ENCODE measurements at places on chromosomes 2 and 18.

- no peak for DNase-seq
These were observed 4.8 kb downstream of the ITGA4 start for GRCh38 chr2:181462033-181462432.

DNA sequence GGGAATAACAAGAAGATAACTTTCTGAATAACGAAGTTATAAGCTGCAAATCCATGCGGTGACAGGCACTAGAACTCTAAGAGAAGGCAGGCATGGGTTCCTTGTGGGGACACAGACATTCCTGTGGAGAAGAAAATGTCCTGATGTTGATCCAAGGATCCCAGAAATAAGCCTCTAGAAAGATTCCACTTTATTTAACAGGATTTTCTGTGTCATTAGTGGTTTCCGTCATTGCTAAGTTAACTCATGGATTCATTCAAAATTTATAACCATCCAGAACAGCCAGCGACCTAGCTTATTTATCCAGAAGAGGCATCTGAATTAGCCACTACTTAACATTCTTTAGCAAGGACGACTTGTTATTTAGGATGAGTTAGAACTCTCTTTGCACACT, 10.0 kb upstream of the CD302 start:
- DNase-seq = no peak

GRCh38 chr2:237074211-237074993, 11.3 kb upstream of the COPS8 start:
- DNase-seq = no peak

DNA sequence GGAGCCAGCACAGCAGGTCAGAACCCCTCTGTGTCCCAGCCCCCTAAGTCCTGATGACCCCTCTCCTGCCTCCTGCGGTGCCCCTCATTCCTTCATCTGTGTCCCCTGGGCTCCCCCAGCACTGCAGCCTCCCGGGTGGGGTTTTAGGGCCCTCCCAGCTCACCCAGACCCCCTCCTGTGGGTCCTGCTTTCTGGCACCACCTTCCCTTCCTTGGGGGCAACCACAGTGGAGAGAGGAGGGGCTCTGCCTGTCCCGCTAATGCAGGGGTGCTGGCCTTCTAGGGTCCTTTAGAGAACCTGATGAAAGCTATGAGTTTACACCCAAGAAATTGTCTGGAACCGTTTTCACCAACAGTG, 42.7 kb upstream of the ALPP start:
- no peak for DNase-seq

GRCh38 chr2:63841254-63842022, at the start of gene UGP2:
Gene UGP2, plus strand, starts transcription at chr2:63841896. Its CDS starts 290 bp downstream, at chr2:63842186.
- peak; percentile 75 for DNase-seq

DNA sequence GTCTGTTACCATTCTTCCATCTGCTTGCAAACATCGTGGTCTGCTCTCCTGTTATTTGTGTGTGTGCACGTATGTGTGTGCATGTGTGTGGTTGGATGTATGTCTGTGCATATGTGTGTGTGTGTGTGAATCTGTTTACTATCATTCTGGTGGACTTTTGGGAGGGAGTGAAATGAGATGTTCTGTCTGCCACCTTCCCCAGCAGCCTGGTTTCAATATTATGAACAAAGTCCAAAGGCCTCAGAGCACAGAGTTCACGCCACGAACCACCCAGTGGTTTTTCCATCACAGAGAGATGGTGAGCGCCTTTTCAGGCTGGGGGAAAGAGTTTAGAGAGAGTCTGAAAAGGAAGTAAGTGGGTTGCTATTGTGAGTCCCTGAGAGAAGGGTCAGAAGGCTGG, 67.1 kb upstream of the YWHAQ start:
- DNase-seq = no peak

DNA sequence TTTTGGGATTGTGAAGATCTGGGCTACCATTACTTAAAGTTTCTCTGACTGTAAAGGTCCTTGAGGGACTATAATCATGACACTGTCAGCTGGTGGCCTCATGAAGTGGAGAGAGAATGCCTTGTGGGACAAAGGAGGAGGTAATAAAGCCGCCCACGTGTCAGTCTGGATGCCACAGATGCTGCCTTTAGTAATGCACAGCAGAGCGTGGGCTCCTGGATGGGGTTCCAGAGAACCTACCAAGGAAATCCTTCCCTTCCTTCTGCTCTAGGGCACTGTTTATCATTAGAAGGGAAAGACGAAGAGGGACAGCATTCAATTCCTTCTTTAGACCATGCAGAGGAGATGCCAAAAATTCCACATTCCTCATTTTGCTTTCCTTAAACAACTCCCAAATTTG, 63.5 kb downstream of the COL5A2 start:
- no peak for DNase-seq

DNA sequence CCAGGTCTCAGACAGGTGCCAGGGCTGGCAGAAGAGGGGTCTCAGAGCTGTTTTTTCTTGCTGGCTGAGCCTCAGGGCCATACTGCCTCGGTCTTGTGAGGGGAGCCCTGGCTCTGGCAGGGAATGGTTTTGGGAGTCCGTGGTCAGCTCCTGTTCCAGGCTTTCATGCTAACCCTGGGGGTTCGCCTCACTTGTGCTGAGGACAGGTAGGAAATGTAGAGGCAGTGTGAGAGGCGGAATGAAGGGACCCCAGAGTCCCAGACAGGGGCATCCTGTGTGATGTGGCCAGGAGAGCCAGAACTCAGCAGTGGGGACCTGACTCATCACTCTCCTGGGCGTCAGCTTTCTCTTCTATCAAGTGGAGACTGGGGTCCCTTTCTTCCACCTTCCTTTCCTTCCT, 5.7 kb upstream of the CELF4 start:
- DNase-seq = no peak

- DNase-seq = no peak
These were observed 1648.9 kb upstream of the TMEFF2 start for GRCh38 chr2:193843675-193844074.

- DNase-seq = no peak
These were observed 675.5 kb upstream of the SLC8A1 start for GRCh38 chr2:41127351-41127750.

- DNase-seq = no peak
These were observed 547.1 kb upstream of the LINC00305 start for GRCh38 chr18:64695851-64696553.

DNA sequence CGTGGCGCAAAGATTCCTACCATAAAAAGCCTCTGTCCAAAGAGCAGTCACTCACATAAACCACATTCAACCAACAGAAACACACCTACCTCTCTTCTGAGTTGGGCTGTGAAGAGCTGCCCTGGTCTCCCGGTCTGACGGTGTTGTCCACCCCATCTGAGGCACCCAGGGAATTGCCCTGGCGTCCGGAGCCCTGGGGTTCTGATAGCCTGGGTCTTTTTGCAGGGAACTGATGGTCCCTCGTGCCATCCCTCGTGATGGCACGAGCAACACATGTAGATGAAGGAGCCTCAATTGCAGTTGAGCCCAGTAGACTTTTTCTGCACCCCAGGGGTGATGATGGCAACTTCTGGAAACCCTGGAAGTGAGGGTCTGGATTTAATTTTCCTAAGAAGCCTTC, 13.8 kb downstream of the HJURP start:
- no peak for DNase-seq

DNA sequence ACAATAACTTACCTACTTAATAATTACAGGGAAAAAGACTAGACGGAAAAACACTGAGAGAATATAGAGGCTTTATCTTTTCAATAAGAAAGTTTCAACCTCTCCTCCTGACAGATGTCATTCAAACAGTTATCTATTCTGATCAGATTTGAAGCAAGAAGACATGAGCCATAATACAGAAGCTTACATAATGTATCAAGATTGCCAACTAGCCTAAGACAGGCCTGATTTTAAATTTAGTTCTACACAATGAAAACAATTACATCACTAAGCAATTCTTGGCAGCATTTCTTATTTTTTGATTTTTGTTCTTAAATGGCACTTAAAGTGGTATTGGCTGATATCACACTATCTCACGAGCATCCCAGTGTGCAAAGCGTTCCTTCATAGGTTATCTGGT, 41.6 kb downstream of the GPR155 start:
- no peak for DNase-seq

DNA sequence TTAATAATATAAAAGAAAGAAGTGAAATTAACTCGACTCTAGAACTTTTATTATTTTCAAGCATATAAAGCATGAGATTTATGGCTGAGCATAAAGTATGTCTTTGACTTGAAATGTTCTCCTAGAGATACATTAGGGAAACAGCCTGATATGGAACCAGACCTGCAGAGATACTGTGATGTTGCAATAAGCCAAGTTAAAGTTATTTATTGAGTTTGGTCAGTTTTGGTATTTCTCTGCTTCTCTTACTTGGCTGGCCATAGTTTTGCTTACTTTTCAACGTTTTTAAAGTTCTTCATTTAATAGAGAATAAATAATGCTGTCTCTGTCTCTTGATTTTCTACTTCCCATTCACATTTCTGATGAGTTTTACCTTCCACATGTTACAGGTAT, 76.0 kb downstream of the GFPT1 start:
- no peak for DNase-seq

DNA sequence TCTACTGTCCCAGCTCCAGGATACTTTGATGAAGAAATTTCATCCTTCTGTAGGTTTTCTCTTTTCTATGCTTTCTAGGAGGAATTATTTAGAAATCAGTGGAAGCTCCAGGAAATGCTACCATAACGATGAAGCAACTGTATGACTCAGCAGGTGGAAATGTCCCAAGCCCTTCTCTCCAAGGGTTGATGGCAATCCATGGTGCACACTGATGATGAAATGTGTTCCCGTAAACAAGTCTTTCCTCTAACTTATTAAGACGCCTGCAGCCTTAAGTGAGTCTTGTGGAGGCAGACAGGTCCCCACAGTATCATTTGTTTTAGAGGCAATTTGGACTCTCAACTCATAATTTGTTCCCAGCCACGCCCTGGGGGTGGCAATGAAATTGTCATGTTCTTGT, 777.6 kb upstream of the SOX11 start:
- DNase-seq = no peak

- no peak for DNase-seq
These were observed 48.0 kb downstream of the ZNF407 start for GRCh38 chr18:74645679-74646078.

- no peak for DNase-seq
These were observed 27.4 kb upstream of the PXDN start for GRCh38 chr2:1771626-1772280.

GRCh38 chr2:143936538-143936847, 583.4 kb downstream of the ZEB2 start:
- no peak for DNase-seq

DNA sequence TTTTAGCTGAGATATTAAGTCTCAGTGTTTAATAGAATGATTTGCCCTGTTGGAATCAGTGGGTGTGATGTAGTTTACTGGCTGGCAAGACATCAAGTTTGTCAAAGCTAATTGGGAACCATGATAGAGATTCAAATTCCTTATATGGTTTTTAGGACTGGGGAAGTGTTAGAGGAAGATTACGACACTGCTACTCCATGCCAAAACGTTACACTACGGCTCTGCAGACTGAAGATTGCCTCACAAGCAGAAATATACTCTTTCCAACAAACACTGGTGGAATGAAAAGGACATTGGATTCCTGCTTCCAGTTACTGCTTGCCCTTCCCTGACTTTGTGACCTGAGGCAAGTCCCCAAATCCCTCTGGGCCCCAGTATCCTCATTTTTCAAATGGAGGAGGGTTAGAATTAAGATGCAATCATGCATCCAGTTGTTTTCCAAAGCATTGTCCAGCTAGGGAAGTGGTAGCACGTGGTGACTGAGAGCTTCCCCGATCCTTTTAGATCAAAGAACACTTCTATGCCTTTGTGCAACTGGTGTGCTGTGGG, 147.6 kb downstream of the CDC42EP3 start:
- DNase-seq = no peak

- no peak for DNase-seq
These were observed 68.7 kb downstream of the MYL12B start for GRCh38 chr18:3330622-3331021.

GRCh38 chr2:173511357-173511756, 156.7 kb downstream of the CDCA7 start:
- DNase-seq = no peak

DNA sequence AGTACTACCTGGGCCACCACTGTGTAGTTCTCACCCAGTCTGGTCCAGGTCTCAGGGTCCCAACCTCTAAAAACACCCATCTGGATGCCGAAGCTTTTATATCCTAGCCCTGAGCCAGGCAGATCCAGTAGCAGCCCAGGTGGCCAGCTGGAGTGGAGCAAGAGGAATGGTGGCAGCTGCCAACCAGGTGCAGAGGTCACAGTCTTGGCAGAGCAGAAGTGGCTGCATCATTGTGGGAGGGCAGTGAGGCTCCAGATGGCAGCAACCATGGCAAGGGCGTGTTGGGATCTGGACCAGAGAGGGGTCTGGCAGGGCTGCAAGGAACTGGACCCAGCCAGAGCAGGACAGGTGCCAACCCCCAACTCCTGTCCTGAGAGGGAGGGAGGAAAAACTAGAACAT, 72.2 kb upstream of the AGAP1 start:
- no peak for DNase-seq

GRCh38 chr18:59200787-59201186, 19.2 kb upstream of the GRP start:
- no peak for DNase-seq

DNA sequence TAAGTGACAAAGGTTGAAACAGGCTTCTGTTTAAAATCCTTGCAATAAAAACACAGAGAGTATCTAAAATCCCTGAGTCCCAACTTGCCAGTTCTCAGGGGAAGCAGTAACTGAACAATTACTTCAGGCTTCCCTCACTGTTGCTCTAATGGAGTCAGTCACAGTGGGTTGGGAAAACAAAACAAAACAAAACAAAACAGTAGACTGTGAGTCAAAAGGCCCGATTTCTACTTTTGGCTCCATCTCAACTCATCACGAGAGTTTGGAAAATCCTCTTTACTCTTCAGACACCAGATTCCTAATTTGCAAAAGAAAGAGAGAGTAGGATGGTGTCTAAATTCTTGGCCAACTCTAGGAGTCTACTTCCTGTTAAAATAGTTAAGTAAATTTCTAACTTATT, 1.1 kb downstream of the FSHR start:
- no peak for DNase-seq

GRCh38 chr2:225971433-225971832, 571.9 kb downstream of the NYAP2 start:
- DNase-seq = no peak

DNA sequence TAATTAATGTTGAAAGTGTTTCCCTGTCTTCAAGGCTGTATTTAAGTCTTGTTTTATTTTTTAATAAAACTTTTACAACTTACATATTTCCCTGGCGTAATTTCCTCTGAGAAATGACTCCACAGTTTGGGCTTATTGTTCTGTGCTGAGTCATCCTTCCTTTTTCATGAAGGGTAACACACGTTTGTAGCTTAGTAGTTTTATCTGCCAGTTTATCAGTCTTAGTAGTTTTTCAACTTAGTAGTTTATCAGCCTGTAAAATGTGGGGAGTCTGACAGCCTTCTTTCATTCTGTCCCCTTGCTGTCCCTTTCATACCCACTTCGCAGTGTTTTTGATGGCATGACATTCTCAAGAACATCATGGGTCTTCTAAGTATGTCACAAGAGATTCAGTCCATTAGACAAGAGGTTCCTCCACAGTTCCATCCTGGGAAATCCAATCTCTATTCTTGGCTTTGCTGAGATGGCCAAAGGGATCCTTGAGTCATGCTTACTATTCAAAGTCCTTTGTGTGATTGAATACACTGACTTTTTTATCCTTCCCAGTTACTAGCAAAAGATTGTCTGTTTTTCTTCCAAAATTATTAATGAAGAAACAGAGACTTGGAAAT, 60.0 kb upstream of the SGPP2 start:
- no peak for DNase-seq

- DNase-seq = no peak
These were observed 89.3 kb upstream of the TMEM247 start for GRCh38 chr2:46390036-46390435.

Measured in T-helper 17 cell (primary cell).